Activated CD8-positive, alpha-beta T cell treated with anti-CD3 and anti-CD28 coated beads for 36 hours (primary cell): ENCODE measurements at places on chromosomes 7 and 10. TPM values are rescaled to one million over a fixed set of nuclear protein-coding genes. Genes with fewer than 3 reads are reported as not detected.

DNA sequence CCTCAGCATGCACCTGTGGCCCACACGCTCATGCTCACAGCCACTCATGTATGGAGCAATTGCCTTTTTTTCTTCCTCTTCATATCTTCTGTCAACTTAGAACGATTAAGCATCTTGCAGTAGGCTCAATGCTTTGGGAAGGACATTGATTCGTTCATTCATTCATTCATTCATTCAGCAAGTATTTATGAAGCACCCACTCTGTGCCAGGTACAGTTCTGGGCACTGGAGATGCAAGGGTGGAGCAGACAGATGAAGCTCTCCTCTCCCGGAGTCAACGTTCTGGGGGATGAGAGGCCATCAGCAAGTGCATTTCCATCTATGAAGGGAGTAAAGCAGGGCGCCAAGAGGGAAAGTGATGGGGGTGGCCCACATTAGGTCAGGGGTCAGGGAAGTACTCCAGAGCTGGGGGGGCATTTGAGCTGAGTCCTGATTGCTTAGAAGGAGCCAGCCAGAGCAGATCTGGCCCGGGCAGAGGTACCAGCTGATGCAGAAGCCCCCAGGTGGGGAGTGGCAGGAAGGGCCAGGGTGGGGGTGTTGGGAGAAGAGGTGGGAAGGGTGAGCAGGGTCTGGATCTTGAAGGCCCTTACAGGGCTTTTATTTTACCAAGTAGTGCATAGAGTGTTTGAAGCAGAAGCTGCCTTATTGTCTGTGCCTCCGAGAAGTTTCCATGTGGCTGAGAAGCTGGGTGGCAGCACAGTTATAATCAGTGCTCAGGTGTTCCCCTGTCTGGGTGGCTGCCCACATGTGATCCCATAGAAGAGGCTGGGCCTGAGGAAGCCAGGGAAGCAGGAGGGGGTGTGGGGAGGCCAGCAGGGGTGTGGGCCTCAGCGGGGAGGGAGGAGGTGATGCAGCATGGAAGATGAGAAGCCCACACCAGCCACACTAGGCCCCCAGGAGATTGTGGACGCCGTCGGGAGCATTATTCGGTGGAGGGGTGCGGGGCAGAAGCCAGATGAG is 36.2 kb downstream of the CHST3 start:
- H3K4me1 ChIP-seq = no peaks in the 10 kb centered on the region
- H3K4me3 ChIP-seq = no peak overlapping the region
- no peaks in the 10 kb centered on the region for H3K27me3 ChIP-seq
- no peak for DNase-seq
- H3K36me3 ChIP-seq = no peaks in the 10 kb centered on the region

GRCh38 chr7:13466874-13467547 is 522.5 kb downstream of the ETV1 start:
- no peak overlapping the region for H3K27ac ChIP-seq
- no peaks in the 10 kb centered on the region for H3K36me3 ChIP-seq
- DNase-seq = no peak
- no peak overlapping the region for H3K4me3 ChIP-seq
- H3K27me3 ChIP-seq = no peaks in the 10 kb centered on the region

DNA sequence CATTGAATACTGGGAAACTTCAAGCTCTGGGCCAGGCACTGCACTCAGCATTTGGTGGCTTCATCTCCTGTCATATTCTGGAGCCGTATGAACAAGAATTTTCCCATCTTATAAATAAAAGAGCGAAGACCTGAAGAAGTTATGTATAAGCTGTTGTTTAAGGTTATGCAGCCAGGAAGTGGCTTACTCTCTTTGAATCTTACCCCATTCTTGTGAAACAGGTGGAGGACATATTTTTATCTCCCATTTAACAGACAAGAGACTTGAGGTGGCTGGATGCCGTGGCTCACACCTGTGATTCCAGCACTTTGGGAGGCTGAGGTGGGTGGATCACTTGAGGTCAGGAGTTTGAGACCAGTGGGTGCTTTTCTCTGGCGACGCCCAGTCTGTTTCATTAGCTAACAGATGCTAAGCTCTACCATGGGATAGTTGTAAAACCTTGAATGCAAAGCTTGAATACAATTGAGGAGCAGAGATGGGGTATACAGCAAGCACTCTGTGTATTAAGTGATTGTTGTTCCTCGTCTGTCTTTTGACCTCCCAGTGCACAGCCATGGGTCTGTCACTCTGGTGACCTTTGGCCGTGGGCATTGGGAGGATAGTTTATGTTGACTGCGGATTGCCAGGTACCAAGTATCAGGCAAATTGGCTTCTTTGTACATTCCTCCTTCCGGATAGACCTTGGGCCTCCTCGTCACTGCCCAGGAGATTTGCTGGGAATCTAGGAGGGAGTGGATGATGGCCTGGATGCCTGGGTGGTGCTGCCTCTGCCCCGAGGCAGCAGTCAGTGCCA is 85.8 kb downstream of the GRK5 start:
- H3K36me3 ChIP-seq = peaks cover 8% of the 10 kb centered on the region
- no peak overlapping the region for H3K4me3 ChIP-seq
- H3K4me1 ChIP-seq = peaks cover 42% of the 10 kb centered on the region
- H3K27ac ChIP-seq = peak overlapping the region; percentile 35

DNA sequence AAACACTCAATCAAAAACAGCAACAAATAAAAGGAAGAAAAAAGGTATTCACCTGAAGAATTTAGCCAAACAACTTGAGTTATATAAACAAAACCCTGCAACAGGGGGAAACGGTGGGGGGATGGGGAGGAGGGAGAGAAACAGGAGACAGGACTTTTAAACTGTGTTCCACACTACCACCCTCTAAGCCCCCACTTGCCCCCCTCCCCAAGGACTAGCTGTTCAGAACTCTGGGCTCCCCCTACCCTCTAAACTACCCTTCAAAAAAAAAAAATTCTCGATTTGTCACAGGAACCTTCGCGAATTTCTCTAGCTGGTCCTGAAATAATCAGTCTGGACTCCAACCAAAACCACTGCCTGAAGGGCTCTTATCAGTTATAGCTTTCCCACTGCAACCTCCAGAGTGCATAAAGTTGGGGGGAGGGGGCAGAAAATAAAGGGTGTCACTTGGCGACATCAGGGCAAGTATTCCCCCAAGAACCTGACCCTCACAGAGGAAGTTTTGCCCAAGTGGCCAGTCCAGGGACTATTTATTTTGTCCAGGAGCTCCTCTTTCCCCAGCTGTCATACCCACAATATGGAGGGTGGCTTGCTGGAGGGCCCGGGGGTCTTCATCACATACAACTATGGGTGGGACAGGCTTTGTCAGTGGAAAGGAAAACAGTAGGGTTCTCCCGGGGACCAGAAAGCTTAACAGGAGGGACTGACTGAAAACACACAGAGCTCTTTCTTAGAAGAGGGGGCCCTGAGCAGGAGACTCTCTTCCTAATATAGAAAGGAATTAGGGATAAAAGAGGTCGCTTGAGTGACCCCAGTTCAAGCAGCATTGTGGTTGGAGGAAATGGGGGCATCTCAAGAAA is 1.3 kb downstream of the UBE2H start:
- no peaks in the 10 kb centered on the region for H3K27me3 ChIP-seq
- H3K4me3 ChIP-seq = no peak overlapping the region
- peak overlapping the region; percentile 90 for H3K27ac ChIP-seq
- H3K4me1 ChIP-seq = peaks cover 23% of the 10 kb centered on the region
- peaks cover 2% of the 10 kb centered on the region for H3K36me3 ChIP-seq
- DNase-seq = peak; percentile 41

GRCh38 chr7:123472750-123473445 is 61.5 kb downstream of the IQUB start:
- no peak for DNase-seq
- no peaks in the 10 kb centered on the region for H3K4me1 ChIP-seq
- H3K4me3 ChIP-seq = no peak overlapping the region
- H3K36me3 ChIP-seq = no peaks in the 10 kb centered on the region

BBS9 gene
- total RNA-seq = 6.0 TPM

DNA sequence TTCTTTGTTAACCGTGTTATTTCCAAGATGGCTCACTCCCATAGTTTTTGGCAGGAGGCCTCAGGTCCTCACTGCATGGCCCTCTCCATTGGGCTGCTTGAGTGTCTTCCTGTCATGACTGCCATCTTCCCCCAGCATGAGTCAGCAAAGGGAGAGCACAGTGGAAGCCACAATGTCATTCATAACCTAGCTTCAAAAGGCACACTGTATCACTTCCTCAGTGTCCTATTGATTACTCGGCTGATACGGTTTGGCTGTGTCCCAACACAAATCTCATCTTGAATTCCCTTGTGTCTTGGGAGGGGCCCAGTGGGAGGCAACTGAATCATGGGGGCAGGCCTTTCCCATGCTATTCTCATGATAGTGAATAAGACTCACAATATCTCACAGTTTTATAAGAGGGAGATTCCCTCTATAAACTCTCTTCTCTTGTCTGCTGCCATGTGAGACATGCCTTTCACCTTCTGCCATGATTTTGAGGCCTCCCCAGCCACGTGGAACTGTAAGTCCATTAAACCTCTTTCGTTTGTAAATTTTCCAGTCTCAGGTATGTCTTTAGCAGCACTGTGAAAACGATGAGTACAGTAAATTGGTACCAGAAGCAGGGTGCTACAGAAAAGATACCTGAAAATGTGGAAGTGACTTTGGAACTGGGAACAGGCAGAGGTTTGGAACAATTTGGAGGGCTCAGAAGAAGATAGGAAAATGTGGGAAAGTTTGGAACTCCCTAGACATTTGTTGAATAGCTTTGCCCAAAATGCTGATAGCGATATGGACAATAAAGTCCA is 106.5 kb downstream of the PRLHR start:
- H3K27me3 ChIP-seq = peaks cover 3% of the 10 kb centered on the region
- no peak overlapping the region for H3K27ac ChIP-seq
- no peaks in the 10 kb centered on the region for H3K36me3 ChIP-seq
- no peak overlapping the region for H3K4me3 ChIP-seq
- DNase-seq = no peak
- no peaks in the 10 kb centered on the region for H3K4me1 ChIP-seq

DNA sequence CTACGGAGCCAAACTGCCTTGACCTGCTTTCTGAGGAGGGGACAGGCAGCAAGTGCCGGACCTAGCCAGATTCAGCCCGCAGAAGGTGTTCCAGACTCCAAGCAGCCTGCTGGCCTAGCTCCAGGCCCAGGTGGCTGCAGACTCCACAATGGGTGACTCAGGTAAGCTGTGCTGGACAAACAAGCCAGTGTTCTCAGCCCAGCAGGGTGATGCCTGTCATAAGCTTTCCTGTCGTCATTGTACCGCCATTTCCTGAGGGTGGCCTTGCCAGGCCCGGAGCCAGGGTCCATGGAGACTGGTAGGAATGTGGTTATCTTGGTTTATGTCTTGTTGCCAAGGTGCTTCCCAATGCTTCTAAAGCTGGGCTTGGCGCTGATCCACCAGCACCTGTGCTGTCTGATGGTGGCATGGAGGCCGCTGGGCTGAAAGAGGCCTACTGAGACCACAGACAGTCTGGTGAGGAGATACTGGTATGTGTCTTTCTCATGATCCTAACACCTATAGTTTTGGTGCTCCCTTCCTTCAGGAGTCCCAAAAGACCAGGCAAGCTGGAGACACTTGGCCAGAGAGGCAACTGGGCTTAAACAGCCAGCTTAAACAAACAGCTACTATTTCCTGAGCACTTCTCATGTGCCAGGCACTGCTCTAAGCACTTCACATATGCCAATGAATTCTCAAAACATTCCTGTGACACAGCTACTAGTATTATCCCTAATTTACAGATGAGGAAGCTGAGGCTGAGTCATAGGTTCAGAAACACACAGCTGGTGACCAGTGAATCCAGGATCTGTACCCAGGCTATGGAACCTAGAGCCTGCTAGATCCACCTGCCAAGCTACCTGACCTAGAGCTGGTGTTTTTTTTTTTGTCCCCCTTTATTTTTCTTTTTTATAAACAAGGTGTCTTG is 42.0 kb downstream of the ZC3HC1 start:
- no peaks in the 10 kb centered on the region for H3K27me3 ChIP-seq
- H3K36me3 ChIP-seq = no peaks in the 10 kb centered on the region
- DNase-seq = no peak

DNA sequence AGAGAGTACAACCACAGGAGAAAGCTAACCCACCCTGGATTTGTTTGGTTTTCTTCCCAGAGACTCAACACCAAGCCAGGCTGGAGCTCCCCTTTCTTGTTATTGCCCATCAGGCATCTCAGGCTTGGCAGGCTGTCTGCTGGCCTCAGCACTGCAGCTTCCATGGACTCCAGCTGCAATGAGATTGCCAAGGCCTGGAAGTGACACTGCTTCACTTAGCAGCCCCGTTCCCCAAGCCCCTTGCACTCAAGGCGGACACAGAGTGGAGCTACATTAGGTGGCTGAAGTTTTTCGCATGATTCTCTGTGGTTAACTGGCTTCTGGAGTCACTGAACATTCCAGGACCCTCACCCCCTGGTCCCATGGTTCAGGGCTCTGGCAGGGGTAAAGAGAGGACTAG is 163.1 kb upstream of the GDF10 start:
- no peak for DNase-seq
- H3K27ac ChIP-seq = no peak overlapping the region
- H3K36me3 ChIP-seq = no peaks in the 10 kb centered on the region
- H3K27me3 ChIP-seq = no peaks in the 10 kb centered on the region
- peaks cover 5% of the 10 kb centered on the region for H3K4me1 ChIP-seq

- H3K27ac ChIP-seq = peak overlapping the region; percentile 95
- H3K27me3 ChIP-seq = no peaks in the 10 kb centered on the region
- peak; percentile 67 for DNase-seq
Observed at GRCh38 chr7:3094701-3095445, 51.2 kb upstream of the CARD11 start.
